Activated CD8-positive, alpha-beta T cell treated with anti-CD3 and anti-CD28 coated beads, Interleukin-2, amount 10 ng/mL, durations not matched to agents 7 days and 5 days (primary cell): ENCODE measurements at places on chromosomes 6 and 20.

DNA sequence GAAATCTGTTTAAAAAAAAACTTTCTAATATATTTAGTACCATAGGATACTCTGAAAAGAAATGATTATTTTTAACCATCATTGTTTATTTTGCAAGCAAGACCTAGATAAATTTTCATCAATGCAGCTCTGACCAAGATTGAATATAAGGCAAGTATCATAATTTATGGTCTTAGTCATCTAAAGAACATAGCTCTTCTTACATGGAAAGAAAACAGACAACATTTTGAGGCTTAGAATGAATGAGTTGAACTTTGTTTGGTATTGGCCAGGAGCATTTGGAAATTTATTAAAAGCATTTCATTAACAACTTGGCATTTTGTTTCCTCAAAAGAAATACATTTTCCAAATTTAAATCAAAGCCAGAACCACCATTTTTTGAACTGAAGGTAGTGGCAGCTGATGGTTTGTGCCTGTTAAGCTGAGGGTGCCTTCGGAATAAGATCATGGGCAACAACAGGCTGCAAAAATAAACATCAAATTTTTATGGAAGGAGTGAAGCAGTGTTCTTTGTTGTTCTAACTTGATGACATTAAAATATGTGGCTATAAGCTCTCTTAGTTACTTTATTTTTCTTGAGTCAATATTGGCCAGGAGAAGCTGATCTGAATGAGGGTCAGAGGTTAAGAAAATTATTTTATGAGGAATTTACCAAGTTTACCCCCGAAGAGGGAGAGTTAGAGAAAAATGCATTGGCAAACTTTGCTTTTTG, 6.7 kb upstream of the ATXN1 start:
- DNase-seq, result no peak

GRCh38 chr6:113508249-113508648, 348.9 kb upstream of the MARCKS start:
- DNase-seq, result no peak

- no peak for DNase-seq
These were observed 372.7 kb upstream of the RGS17 start for GRCh38 chr6:153503810-153504209.

- no peak for DNase-seq
These were observed 207.0 kb downstream of the ADGB start for GRCh38 chr6:146805546-146806325.

GRCh38 chr6:41675992-41676391, 37.7 kb downstream of the MDFI start:
- no peak for DNase-seq

DNA sequence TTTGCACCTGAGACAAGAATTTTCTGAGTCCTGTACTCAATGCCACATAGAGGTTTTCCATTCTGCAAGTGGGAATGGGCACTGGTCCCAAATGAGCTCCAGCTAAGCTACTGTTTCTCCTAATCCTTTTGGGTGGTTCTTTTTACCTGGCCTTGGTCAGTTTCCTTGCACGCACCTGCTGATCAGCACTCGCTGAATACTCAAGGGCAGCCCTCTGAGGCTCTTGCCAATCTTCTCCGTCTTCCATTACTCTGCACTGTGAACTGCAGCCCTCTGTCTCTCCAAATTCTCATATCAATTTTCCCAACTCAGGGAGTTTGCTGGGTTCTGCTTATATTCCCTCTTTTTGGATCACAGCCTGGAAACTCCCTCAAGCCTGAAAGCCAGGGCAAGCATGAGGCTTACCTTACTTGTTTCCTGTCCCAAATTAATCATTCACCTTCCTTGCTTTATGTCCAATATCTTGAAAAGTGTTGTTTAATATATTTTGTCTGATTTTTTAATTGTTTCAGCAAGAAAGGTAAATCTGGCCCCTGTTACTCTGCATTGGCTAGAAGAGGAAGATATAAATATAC, 138.0 kb upstream of the TBX18 start:
- DNase-seq, result no peak

DNA sequence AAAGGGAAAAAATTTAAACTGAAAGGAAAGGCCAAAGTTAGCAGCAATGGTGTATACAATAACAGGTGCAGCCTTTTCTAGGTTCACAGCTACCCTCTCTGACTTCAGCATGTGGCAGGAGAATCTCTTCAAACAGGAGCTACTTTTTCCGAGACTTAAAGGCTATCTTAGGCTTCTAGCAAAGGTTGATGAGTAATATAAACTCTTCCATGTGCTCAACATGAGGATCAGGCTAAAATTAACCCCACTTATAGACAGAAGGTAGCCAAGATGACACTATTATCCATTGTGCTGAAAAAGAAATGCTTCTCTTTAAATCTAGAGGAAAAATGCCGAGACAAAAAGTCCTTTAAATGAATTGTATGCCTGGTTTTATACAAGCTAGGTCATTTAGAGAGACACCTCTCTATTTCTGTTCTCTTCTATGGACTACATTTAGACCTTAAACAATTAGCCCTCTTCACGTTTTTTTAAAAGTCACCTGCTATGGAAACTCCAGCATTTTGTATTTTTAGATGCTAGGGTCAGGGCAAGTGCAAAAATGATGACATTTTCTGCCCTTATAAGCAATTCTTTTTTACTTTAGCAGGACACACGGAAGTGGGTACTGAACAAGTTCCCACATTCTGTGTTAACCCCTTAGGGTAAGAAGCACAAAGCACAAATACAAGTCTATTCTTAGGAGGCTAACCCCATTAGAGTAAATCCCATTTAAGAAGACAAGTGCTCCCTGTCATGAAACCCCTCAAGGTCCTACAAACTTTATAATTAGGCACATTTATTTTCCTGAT, 216.8 kb upstream of the CITED2 start:
- no peak for DNase-seq

DNA sequence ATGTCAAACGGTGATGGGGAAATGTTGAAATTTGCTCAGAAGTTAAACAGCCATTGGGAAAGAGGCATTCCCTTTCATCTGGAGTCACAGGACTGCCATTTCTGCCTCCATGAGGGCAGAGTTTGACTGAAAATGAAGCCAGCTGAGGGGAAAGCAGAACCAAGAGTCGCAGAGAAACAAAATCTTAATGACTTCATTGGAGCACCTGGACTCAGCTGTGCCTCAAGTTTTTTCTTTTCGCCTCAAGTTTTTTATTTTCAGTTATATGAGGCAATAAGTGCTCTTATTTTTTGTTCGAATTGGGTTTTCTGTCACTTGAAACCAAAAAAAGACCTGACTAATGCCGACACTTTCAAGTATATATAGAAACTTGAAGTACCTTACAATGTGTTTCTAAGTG, 161.3 kb downstream of the PKHD1 start:
- no peak for DNase-seq

DNA sequence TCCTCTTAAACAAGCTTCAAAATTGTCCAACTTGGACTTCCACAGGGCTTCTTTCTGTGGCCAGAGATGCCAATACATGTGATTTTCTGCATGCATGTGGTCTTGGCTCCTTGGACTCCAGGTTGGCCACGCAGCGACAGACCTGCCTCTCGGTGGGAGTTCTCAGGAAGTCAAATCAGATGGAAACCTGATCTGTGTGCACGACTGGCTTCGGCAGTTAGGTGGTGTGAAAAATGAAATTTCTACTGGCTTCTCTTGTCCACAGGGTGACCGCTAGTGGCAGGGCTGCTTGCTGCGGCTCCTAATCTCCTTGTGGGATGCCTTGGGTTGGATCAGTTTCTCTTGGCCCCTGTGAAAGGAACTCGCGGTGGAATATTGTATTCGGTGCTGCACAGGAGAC, 57.3 kb downstream of the PHACTR3 start:
- DNase-seq, result no peak

- DNase-seq, result no peak
These were observed 475.4 kb downstream of the EYS start for GRCh38 chr6:65231616-65232015.

- DNase-seq, result no peak
These were observed 73.0 kb downstream of the PLCB4 start for GRCh38 chr20:9141921-9142320.

DNA sequence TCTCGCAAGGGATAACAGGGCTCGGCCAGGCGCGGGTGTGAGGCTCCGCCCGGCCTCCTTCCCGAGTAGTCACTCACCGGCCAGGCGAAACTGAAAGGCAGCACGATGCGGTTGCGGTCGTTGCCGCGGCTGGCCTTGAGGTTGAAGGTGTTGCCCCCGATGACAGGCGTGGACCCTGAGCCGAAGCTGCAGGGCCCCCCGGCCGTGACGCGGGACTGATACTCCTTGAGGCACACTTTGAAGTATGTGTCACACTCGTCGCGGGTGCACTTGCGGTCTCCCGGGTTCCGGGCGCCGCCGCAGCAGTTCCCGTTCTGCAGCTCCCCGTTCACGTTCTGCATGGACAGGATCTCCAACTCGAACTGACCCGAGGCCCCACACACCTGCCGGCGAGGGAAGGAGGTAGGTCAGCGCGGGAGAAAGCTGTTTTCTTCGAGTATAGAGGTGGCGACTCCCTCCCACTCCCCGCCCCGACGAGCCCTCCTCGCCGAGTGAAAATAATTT, 1.1 kb downstream of the JAG1 start:
- peak; percentile 72 for DNase-seq

- DNase-seq, result no peak
These were observed 3.3 kb downstream of the ASCC3 start for GRCh38 chr6:100877851-100878250.

GRCh38 chr6:99338188-99338587, 11.3 kb downstream of the FAXC start:
- no peak for DNase-seq

DNA sequence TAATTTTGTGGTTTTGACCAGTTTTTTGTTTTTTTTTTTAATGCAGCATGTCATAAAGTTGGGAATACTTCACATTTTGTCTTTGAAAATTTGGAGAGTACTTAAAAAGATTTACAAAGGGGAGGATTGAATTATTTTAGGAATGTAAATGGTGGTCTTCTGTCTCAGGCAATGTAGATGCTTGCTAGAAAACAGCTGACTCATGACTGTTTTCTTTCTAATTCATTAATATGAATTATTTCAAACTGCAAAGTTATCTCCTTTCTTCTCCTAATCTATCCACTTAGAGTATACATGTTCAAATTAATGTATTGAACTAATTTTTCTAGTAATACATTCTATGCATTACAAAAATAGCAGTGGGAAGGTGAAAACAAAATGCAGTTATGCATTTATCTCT, 24.9 kb downstream of the HCRTR2 start:
- DNase-seq, result no peak

GRCh38 chr20:10313215-10313614, 94.6 kb downstream of the SNAP25 start:
- no peak for DNase-seq

DNA sequence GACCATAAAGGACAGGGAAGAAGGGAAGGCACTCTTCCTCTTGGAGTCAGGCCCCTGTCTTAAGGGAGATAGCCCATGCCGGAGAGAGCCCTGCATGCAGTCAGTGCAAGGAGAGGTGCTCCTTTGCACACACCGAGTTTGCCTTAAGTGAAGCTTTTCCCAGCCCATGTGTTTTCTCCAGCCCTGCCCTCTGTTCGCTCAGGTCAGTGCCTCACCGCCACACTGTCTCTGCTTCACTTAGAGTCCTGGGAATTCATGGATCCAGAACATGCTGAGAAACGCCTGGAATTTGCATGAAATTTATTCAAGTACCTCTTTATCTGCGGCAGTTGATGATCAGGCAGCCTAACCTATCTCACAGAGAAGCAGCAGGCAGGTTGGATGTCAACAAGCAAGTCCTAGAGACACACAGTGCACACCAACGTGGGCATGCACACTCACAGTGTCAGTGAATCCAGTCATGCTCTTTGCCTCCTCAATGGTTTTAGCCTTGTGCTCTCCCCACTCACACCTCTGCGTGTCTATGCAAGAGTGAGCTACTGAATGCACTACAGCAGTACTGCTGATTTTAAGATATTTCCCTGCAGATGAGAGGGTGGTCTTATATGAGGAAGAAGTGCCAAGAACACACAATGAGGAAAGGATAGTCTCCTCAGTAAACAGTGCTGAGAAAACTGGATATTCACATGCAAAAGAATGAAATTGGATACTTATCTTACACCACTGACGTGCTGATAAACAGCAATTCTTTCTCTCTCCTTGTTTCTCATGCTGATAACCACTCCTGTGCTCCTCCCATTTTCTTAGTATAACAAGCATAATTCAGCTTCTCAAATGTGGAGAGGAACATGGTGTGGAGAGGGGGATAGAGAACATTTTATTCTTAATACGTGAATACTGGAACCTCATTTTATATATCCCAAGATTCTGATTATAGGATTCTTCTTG, 295.1 kb upstream of the CDYL start:
- no peak for DNase-seq

- no peak for DNase-seq
These were observed 11.2 kb upstream of the MMP24 start for GRCh38 chr20:35215066-35215956.

DNA sequence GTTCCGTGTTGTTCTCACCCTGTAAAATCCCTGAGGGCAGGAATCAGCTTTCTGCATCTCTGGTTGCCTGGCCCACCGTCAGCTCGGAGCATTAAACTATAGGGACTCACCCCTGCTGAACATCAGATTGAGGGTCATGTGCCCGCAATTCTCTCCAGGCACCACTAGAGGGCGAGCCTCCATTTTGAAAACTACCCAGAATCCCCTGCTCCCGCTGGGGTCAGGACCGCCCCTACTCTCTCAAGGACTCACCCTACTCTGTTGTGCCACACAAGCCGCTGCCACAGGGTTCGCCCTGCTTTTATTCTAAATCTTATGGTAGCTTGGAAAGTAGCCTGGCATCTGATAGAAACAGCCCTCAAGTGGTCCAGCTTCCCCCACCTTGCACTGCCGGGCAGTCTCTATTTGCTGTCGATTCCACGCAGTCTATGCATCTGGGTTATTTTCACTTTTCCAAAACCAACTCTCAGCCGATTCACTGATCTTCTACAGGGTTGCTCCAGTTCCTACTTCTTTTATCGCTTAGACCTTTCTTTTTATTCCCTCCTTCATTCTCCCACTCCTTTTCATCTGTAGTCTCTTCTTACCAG, 244.1 kb upstream of the QKI start:
- DNase-seq, result peak; percentile 34

- DNase-seq, result no peak
These were observed 9.5 kb downstream of the SLC29A1 start for GRCh38 chr6:44232676-44233566.

- no peak for DNase-seq
These were observed 2.5 kb downstream of the RBM39 start for GRCh38 chr20:35739294-35740163.
